Suppressor macrophage (primary cell): ENCODE measurements at places on chromosomes 13 and 19.

- DNase-seq = no peak
Observed at GRCh38 chr13:91097269-91097668, 250.2 kb upstream of the MIR17HG start.

DNA sequence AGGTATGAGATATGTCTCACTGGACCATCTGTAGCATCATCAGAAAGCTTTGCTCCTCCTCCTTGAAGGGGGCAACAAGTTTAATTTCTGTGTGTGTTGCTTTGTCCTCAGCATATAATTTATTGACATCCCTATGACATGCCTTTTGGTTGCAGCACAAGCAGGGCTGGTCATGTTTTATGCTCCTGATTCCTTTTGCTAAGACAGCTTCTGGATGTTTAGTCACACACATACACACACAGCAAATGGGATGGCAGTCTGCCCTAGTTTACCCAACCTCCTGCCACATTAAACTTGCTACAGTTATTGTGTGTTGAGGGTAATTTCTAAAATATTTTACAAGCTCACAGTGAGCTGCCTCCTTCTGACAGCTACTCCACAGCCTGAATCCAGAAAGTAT lies 217.9 kb upstream of the RXFP2 start:
- no peak for DNase-seq

GRCh38 chr19:31278555-31279435 lies 70.4 kb downstream of the TSHZ3 start:
- no peak for DNase-seq

GRCh38 chr13:70788074-70788473 lies 679.8 kb upstream of the KLHL1 start:
- DNase-seq = no peak

DNA sequence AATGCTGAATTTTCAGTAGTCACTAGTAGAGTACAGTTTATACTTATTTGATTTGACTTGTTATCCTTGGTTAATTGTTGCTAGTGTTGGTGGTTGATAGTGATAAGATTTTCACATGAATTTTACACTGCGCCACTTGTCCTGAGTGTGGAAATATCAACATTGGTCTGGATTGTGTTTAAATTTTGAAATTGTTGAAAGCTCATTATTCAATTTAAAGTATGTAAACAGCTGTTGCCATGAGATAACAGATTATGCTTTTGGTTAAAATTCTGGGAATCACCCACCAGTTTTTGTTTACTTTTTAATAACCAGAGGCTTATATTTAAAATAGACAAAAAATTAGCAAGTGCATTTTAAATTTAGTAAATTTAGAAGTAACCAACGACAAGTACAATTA lies 12.3 kb upstream of the TNFSF13B start:
- no peak for DNase-seq

GRCh38 chr13:36907821-36908220 lies 12.2 kb downstream of the SMAD9 start:
- DNase-seq = no peak

GRCh38 chr19:47699360-47699917 lies 13.8 kb upstream of the EHD2 start:
- DNase-seq = peak; percentile 55

DNA sequence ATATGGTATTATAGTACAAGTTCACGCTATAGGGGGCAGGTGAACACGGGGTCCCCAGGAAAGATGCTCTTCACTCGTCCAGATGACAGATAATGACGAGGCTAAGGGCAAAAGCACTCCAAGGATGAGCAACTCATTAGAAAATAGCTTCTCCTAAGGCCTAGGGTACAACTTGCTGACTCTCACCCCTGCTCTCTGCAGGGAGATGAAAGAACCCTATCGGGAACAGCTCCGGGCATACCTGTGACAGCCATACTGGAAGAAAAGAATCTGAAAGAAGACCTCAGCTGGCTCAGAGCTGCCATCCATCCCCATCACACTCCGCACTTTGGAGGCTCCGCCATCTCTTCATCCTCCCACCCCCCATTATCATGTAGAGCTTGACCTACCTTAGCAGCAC lies 17.5 kb upstream of the HSPH1 start:
- no peak for DNase-seq
